Hematopoietic multipotent progenitor cell treated with erythropoietin and hydrocortisone succinate and interleukin-3 and kit ligand, for 6 days (in vitro differentiated cells): ENCODE measurements at places on chromosomes 3 and 15.
A peak's percentile ranks its signal among the peaks of the same experiment; 100 is the strongest.

GRCh38 chr15:41772720-41773331 lies 1.5 kb upstream of the MAPKBP1 start:
- DNase-seq = peak; percentile 91

DNA sequence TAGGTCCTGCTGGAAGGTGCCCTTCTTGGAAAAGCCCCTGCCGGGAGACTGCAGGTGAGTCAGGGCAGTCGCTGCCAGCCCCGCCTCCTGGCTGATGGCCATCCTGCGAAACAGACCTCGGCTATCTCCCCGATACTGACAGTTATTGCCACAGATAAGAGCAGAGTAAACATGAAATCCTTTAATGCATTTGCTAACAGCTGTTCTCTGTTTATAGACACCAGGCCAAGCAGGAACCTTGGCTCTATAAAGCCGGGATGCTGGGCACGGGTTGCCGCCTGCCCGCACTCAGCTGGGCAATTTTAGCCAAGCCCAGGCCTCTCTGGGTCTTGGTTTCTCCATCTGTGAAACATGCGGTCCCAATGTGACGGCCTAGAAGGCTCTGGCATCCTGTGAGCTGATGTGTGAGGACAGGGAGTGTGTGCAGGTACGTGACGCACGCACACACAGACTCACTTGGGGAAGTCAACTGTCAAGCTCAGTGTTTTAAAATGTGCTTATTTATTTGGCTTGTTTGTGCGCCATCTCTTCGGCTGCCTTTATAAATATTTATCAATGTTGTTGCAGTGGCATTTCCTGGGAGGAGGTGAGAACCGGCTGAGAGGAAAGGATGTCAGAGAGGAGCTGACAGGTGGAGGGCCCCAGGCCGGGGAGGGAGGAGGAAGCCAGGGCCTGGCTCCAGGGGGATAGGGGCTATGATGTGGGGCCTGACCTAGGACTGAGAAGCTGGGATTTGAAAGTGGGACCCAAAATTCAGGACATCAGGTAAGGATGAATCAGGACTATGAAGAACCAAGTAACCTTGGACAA lies 50.8 kb upstream of the PRR23E start:
- DNase-seq = no peak

- DNase-seq = peak; percentile 76
Measured at GRCh38 chr15:88624156-88624970, 3.2 kb downstream of the AEN start.

DNA sequence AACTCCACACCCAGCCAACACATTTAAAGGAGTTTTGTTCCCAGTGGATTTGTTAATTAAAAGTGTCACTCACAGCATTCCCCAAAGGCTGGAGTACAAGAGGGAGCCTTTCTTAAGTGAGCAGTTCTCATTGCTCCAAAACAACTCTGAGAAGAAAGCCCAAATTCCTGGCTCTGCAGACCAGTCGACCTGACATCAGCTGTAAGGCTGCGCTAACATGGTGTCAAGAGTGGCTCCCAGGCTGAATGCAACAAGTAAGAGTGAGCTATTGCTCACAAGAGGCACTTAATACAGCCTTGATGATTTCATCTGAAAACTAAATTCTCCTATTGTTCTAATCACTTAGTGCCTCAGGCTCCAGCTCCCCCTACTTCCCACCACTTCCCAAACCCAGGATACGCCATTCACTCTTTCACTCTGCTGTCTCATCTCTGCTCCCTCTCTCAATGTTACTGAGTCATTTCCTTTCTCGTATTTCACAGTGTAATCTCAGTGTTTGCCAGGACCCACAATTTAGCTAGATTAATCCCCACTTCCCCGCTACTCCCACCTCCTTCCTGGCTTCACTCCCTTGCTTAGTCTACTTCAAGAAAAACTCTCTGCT lies 81.8 kb downstream of the WWTR1 start:
- DNase-seq = no peak

DNA sequence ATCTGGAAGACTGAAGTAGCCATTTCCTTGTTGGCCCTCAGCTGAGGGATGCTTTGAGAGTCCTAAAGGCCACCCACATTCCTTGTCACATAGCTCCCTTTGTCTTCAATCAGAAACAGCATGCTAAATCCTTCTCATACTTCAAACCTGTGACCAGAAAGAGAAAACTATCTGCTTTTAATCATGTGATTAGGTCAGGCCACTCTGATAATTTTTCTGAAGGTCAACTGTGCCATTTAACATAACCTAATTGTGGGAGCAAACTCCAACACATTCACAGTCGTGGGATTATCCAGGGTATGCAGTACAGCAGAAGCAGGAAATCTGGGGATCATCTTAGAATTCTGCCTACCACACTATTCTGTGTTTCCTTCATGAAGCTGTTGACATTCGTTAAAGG lies 223.9 kb upstream of the NR2E3 start:
- no peak for DNase-seq

DNA sequence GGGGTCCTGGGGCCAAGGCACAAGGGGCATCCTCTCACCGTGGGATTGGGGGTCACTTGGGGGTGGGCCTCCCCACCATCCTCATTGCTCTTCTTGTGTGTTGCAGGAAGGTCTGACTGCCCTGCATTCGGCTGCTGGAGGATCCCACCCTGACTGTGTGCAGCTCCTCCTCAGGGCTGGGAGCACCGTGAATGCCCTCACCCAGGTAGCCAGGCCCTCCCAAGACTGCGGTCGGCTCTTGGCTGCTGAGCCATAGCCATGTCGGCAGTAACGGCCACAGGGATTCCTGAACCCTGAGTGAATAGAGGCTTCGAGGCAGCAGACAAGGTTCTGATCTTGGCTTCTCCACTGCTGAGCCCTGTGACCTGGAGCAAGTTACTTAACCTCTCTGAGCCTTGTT lies 19.7 kb downstream of the ANKDD1A start:
- DNase-seq = no peak

DNA sequence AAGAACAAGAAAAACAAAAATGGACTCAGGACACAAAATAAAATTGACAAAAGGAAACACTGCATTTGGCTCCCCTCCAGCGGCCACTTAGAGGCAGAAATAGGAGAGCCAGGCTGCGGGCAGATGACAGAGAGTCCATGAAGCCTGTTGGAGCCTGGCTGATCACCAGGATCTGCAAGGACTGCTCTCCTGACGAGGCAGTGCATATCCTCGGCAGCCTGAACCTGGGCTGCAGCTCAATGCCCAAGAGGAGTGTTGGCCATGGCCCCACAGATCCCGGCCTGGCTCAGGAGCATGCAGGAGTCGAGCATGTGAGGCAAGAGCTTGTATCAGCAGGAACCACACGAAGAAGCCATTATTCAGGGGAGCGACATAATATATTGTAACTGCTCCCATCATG lies 199.8 kb downstream of the STT3B start:
- DNase-seq = no peak

- DNase-seq = peak; percentile 10
Measured at GRCh38 chr15:34795267-34796081, at the start of gene ACTC1. TSS of gene ACTC1 (minus strand) at chr15:34795549. CDS start at chr15:34794808, 741 bp downstream.

DNA sequence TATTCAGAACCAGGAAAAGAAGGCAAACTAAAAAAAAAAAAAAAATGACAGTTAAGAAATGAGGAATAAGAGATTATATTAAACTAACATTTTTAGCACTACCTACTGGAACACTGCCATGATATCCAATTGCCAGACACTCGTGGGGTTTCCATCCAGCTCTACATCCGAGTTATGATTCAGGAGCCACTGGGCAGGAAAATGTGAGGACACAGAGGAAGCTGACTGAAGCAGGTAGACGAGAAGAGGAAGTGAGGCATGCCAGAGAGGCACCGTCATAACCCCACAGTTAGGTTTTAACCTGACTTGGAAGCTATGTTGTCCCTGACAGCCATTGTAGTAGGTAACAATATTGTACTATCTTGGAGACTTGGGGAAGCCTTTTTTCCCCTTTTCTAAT lies 495.0 kb downstream of the NLGN1 start:
- no peak for DNase-seq

GRCh38 chr3:53324105-53324504 lies 23.2 kb downstream of the DCP1A start:
- peak; percentile 64 for DNase-seq

- no peak for DNase-seq
Measured at GRCh38 chr15:79956354-79956939, 14.5 kb downstream of the BCL2A1 start.

GRCh38 chr15:55959744-55960447 lies 33.5 kb downstream of the NEDD4 start:
- peak; percentile 51 for DNase-seq

DNA sequence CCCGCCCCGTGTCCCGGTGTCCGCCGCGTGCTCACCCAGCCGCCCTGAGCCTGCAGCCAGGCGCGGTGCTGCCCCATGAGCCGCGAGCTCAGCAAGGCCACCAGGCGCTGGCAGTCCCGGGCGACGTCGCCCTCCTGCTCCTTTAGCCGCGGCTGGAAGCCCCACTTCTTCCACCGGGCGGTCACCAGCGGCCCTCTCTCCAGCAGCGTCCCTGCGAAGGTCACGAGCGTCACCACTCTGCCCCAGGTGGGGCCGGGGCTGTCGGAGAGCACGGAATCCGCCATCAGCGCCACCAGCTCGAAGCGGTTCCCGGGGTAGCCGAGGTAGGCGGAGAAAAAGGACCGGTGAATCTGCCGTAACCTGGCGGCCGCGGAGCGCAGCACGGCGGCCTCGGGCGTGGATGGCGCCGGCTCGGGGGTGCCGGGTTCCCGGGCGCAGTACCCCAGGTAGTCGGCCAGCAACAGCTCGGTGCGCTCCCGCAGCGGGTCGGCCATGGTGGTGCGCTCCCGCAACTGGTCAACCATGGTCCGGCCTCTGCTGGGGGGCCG lies 298 bp downstream of the BCL2L10 start:
- DNase-seq = peak; percentile 40

GRCh38 chr15:42921342-42921731 lies 759 bp upstream of the TTBK2 start:
- peak; percentile 58 for DNase-seq

DNA sequence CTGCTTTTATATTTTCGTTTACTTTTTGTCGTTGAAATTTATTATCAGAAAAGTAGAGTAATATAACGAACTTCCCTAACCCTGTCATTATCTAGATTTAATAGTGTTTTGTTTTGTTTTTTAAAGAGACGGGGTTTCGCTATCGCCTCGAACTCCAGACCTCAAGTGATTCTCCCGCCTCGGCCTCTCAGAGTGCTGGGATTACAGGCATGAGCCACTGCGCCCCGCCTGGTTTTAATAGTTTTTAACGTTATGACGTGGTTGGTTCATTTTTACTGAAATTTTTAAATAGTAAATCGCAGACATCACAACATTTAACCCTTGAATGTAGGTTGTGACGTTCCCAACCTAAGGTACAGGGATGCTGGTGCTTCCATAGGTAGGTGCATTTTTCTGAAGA lies 1.0 kb downstream of the NGRN start:
- DNase-seq = peak; percentile 39

GRCh38 chr15:49038382-49038781 lies 7.9 kb downstream of the SECISBP2L start:
- no peak for DNase-seq

- DNase-seq = no peak
Measured at GRCh38 chr3:161599697-161600096, 103.1 kb downstream of the OTOL1 start.

DNA sequence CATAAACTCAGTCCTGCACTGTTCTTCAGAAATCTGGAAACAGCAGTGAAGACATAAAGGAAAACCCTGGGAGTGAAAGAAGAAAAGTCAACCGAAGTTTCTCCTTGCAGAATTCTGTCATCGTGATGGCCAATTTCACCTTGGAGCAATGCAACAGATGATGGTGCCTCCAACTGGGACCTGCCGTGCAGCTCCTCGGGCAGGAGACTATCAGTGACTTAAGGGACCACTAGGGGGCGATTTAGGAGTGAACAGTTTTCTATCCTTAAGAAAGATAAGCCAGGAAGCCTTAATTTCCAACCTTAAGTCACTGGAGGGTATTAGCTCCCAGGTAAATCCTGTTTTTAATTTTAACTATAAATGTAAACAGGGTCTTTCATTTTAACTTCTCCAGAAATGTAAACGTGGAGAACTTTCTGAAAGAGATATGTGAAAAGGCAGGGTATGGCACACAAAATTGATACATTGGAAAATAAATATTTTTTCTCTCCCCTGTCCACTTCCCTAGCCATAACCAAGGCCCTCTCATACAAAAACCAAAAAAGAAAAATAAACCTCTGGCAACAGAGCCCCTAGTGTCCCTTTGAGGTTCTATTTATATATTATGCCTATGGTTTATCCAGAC lies 116.3 kb downstream of the PDZRN3 start:
- DNase-seq = peak; percentile 86
